ENCODE measurements at places on chromosomes 4 and X.

DNA sequence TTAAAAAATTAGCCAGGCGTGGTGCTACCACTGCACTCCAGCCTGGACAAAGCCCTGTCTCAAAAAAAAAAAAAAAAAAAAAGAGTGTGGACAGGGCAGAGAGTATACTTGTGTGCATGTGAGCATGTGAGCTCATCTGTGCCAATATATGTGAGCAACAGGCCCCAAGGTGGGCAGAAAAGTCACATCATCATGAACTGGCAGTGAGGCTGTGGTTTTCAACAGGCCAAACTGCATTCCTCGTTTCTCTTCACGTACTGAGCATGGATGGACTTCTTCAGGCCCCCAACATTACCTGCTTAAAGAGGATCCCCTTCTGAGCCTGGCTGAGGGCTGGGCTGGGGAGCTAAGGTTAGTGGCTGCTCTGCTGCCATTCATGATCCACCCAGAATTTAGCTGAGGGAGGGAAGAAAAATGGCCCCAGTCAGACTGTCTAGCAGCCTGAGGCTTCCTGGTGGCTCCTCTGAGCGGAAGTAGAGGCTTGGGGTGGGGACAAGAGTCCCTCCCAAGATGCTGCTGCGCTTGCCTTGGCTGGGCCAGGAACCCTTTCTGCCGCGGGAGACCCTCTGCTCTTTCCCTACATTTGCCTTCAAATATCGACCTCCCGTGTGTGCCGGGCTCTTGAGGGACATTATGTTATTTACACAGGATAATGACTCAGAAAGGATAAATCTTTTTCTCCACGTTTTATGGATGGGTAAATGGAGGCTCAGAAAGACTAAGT, 55.0 kb downstream of the DIPK2B start:
- DNase-seq = no peak

DNA sequence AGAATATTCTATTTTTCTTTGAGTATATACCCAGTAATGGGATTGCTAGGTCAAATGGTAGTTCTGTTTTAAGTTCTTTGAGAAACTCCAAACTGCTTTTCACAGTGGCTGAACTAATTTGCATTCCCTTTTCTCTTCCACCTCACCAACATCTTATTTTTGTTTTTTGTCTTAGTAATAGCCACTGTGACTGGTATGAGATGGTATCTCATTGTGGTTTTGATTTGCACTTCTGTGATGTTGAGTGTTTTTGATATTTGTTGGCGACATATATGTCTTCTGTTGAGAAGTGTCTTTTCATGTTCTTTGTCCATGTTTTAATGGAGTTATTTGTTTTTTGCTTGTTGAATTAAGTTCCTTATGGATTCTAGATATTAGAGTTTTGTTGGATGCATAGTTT, 24.4 kb downstream of the AIMP1 start:
- no peak for DNase-seq

GRCh38 chrX:46574774-46575381, 1.3 kb downstream of the CHST7 start:
- no peak for DNase-seq

DNA sequence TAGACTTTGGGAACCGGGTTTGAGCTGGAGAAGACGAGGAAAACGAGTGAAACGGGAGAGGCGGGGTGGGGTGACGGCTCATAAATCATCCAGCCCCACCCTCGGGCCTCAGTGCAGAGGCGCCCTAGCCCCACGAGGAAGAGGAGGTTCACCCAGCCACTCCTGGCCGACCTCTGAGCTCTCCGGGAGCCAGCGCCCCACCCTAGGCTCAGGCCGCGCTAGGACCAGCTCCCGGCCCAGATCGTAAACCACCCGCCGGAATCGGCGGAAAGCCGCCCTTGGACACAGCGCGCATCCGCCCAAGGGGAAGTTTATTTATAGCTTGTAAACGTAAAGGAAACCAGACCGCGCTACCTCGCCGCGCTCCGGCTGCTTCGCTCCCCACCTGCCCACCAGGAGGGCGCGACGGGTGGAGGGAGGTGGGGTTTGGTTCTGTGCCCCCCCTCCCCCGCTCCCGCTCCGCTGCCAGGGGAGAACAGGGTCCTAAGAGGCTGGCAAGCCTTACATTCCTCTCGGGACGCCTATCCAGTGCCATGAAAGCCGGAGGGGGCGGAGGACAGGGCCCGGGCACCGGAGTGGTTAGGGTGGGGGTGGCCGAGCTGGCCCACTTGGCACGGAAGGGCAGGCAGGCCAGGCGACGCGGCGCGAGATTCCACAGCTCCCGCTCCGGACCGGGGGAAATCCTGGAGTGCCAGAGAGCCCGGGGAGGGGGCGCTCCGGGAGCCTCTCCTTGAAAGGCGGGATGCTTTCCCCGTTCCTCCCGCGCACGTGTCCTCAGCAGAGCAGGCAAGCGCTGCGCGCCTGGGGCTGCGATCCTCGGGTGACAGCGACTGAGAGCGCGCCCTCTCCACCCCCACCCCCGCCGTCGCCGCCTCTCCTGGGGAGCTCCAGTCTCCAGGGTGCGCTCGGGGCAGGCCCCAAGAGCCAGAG, 84.2 kb downstream of the BCOR start:
- no peak for DNase-seq

DNA sequence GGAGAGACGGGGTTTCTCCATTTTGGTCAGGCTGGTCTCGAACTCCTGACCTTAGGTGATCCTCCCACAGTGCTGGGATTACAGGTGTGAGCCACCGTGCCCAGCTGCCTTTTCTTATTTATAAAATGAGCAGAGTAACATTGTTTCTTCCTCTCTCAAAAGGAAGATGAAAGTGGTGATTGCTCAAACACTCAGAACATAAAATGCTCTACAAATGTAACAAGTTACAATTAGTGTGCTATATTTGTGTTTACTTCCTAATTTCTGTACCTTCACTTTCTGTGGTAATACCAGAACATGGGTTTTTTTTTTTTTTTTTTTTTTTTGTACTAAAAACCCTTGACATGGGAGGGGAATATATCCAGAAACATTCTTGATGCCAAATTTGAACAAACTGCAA, 197.9 kb downstream of the MGST2 start:
- no peak for DNase-seq

DNA sequence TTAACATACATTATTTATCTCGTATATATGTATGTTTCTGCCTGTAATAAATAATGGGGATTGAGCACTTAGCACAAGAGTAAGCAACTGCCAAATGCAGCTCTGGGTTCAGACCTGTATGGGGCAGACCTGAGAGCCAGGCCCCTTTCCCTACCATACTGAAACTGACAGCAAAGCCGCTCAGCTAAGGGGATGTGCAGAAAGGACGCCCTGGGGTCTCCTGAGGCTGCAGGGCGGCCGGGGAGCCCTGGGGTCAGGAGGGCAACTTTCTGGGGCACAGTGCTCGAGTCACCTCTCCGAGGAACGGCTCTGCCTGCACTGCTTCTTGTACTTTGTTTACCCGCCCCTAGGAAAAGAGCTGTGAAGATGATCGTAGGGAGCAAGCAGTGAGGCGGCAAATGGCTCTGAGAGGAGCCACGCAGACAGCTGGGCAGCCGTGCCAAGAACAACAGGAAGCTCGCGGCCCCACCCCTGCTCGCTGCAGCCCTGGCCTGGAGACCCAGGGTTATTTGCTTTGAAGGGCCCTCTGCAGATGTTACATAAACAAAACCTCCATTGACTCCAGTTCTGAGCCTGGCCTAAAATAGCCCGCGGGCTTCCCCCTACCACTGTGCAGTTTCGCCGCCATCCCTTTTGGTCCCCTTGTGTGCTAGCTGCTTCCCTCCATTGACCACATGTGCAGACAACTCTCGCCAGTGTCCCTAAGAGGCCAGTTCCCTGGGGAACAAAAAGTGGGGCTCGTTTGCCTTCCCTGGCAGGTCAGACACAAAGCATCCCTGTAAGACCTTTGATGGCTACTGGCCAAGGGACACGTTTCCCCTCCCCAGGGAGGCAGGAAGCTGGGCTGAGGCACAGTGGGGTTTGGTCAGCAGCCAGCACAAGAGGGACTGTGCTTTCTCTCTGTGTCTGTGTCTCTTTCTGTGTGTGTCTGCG, 111.3 kb upstream of the LNX1 start:
- no peak for DNase-seq

DNA sequence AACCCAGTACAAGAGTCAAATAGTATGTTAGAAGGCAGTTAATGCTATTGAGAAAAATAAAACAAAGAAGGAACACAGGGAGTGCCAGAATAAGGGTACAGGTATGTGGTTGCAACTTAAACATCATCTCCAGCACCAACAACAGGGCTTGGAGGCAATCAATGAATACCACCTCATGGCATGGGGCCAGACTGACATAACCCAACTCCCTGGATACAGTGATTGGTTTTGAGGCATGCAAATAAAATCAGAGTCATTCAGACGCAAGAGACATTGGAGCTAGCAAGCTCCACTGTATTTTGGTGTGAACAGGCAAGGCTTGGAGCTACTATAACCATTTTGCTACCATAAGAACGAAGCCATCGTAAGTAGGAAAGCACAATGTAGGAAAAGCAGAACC, 56.7 kb downstream of the PPP3CA start:
- DNase-seq = no peak

DNA sequence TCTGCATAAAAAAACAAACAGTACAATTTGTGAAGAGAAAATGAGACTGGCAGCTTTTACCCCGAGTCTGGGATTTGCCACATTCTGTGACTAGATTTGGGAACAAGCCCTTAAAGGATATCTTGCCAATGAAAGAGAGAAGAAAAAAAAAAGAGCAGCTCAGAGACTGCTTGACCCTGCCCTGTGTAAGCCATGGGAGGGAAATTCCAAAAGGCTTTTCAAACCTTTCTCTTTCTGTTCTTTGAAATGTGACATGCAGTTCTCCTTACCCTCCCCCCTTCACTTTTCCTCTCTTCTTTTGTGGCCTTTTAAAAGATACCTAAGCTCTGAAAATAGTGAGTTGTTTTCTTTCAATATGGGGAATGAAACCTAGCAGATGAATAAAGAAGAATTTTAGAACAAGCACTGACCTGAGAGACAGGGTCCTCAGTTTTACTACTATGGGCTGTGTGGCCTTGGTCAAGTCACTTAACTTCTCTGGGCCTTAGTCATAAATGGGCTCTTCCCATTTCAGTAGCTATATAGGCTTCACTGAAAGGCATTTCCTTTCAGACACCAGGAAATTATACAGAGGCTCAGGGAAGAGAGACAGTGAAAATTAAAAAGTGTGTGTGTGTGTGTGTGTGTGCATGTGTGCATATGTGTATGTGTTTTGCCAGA, 5.1 kb downstream of the CCDC160 start:
- no peak for DNase-seq

DNA sequence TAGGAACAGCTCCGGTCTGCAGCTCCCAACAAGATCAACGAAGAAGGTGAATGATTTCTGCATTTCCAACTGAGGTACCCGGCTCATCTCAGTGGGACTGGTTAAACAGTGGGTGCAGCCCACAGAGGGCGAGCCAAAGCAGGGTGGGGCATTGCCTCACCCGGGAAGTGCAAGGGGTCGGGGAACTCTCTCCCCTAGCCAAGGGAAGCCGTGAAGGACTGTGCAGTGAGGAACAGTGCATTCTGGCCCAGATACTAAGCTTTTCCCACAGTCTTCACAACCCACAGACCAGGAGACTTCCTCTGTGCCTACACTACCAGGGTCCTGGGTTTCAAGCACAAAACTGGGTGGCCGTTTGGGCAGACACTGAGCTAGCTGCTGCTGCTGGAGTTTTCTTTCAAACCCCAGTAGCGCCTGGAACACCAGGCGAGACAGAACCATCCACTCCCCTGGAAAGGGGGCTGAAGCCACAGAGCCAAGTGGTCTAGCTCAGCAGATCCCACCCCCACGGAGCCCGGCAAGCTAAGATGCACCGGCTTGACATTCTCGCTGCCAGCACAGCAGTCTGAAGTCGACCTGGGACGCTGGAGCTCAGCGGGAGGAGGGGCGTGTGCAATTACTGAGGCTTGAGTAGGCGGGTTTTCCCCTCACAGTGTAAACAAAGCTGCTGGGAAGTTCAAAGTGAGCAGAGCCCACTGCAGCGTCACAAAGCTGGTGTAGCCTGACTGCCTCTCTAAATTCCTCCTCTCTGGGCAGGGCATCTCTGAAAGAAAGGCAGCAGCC, 84.6 kb downstream of the THOC2 start:
- no peak for DNase-seq

GRCh38 chrX:25016361-25016671, 551 bp upstream of the ARX start:
- no peak for DNase-seq

DNA sequence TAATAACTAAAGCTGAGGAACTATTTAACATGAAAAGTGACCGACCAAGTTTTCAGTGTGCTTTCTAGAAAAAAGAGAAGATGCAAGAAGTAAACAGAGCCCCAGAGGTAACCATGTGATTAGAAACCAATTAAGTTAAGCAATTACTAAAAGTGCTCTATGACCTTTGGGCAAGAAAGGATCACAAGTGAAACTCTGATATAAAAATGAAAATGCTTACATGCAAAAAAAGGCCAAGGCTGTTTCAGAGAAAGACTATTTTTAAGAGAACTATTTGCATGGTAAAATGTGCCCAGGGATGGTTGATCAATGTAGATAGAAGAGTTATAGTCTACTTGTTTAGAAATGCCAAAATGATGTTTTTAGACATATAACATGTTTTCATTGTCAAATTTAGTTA, 22.0 kb downstream of the KLHL15 start:
- no peak for DNase-seq

- DNase-seq = peak; percentile 91
These were observed 19.5 kb downstream of the WWC2 start for GRCh38 chr4:183118585-183118984.

DNA sequence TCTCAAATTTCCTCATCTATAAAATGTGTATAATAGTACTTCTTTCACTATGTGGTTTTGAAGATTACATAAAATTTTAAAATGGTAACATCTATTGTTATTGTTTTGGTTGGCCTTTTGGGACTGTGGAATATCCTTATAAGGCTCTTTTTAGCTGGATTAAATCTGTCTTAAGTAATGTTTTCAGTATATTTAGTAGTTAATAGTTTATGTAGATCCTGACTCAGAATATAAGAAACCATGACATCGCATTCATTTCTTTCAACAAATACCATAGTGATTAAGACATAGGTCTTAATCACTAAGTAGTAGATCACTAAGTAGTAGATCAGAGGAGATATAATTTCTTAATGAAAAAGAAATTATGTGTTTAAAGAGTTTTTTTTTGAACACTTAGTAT, 48.5 kb downstream of the MRPL1 start:
- DNase-seq = no peak

DNA sequence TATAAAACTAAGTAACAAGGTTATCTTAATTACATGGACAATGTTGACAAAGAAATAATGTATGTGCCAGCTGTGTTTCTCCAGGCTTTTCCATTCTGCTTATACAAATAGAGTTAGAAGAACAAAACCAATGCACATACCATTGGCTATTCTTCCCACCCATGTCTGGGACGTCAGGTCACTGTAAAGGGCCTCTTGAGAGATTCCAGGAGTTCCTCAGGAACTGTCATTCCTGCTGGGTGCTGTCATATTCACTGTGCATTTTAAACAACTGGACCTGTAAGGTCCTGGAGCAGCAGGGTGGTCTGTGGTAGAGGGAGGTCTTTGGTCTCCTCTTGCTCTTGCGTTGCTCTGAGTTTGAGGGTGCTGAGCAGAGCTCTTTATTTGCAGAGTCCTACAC, 74.6 kb upstream of the AP1S2 start:
- DNase-seq = no peak

DNA sequence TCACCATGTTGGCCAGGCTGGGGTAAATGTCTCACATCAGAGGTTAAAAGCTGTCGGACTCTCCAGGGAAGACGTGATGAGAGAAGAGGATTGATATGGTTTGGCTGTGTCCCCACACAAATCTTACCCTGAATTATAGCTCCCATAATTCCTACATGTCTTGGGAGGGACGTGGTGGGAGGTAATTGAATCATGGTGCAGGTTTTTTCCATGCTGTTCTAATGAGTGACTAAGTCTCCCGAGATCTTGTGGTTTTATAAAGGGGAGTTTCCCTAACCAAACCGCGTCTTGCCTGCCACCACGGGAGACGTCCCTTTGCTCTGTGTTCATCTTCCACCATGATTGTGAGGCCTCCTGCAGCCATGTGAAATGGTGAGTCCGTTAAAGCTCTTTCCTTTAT, 64.4 kb downstream of the ASMT start:
- no peak for DNase-seq

Measured in GM04503 (cell line).